Activated T-cell treated with anti-CD3 and anti-CD28 coated beads, Interleukin-2, amount 50 U/mL, for 4 hours (primary cell): ENCODE measurements at places on chromosomes 13 and 19. TPM values are rescaled to one million over a fixed set of nuclear protein-coding genes. Genes with fewer than 3 reads are reported as not detected.

GRCh38 chr13:45278096-45278645, 62.8 kb downstream of the TPT1 start:
- no peak for DNase-seq

DNA sequence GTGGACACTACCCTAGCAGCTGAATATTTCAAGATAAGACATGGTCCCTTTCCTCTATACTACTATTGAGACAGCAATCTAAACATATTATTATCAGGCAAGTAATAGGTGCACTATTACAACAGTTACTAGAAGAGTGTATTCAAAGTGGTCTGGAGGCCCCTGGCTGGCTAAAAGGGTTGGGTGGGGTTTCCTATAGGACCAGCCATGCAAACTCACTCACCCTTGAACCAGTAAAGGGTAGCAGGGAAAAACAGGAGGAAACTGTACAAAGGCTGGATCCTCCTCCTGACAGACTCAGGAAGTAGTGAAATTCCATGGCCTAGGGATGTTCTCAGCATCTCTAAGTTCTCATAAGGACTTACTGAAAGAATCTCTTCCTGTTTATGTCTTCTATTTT, 7.7 kb downstream of the SMAD9 start:
- no peak for DNase-seq

DNA sequence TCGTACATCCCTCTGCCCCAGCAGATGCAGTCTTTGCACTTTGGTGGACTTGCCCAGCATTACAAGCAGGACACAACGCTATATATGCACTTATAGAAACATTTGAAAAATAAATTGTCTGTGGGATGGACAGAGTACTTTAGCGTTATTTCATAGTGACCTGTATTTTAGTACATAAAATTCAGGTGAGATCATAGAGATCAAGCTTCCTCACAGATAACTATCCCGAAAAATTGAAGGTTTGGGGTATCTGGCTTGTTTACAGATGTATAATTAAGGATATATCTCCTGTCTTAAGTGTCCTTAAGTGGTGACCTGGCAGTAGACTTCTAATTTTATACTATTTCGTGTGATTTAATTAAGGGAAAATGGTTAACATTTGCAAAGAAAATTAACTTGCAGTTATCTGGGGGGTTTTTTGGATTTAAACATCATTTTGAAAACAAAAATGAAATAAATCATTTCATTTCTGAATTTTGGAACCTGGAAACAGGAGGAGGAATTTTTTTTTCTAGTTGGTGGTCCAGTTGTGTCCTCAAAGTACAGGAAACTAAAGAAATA, 977 bp upstream of the MAB21L1 start:
- no peak for DNase-seq

GRCh38 chr13:80173224-80173623, 167.7 kb downstream of the SPRY2 start:
- no peak for DNase-seq

DNA sequence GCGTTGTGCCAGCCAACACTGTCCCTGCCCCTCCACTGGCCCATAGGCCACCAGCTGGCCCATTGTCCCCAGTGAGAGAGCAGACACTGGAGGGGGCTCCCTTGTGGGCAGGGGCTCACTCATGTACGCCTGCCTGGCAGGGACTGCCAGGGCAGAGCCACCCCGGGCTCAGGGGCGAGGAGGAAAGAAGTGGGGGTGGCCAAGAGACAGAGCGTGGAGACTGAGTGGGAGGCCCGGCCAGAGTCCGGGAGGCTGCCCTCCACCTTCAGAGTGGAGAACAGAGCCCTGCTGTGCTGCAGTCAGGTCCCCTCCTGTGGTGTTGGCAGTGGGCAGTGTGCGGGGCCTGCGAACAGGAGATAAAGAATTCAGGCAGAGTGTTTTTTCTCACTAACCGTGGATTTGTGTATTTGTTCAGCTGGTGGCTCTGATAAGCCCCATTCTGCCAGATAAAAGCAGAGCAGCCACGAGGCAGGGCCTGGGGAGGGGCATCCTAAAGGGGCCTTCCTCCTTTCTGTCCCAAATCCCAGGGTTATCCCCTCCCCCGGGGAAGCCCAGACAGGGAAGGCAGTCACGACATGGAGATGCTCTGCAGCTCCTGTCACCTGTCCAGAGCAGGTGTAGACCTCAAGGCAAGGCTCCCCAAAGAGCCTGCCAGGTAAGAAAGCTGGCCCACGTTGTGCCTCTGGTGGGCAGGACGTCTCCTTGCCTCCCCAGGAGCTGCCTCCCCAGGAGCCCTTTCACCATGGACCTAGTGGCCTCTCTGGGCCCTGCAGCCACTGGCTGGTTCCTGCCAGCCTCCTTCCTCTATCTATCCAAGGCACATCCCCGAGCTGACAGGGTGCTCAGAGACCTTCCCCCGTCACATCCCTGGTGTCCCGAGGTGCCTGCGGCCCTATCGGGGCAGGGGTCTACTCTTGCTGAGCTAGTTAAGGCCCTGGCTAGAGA, 33.0 kb downstream of the LYL1 start:
- no peak for DNase-seq

DNA sequence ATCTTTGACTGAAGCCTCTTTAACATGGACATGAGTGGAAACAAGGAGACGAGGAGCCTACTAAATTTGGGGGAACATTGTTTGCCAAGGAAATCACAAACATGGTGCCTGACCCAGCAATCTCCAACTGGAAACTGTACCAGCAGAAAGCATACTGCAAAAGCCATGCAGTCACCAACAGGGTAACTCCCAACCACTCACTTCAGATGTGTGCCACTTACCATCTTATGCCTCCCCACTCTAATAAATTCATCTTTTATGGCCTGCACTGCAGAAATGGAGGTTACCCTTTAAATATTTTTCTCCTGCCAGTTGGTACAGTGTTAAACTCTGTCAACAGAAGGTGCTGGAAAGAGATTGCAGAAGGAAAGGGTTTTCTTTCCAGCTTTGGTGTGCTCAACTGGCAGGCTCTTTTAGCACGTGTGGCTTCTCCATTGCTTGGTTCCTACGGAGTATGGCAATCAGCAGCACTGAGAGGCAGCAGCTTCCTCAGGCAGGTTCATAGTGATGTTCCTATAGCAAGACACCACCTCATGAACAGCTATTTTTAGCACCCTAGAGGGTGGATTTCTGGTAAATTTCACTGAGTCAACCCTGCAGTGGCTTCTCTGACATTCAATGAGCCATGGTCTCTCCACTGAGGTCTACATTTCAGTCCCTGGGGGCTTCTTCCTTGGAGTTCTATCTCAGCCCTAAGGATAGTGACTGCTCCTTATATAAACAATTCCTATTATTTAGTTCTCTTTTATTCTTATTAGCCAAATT, 21.4 kb downstream of the MIR17HG start:
- DNase-seq, result no peak

Gene ACTMAP
- 7.4 TPM for total RNA-seq

GRCh38 chr19:11405846-11406643, 13.1 kb downstream of the RGL3 start:
- peak; percentile 48 for DNase-seq

DNA sequence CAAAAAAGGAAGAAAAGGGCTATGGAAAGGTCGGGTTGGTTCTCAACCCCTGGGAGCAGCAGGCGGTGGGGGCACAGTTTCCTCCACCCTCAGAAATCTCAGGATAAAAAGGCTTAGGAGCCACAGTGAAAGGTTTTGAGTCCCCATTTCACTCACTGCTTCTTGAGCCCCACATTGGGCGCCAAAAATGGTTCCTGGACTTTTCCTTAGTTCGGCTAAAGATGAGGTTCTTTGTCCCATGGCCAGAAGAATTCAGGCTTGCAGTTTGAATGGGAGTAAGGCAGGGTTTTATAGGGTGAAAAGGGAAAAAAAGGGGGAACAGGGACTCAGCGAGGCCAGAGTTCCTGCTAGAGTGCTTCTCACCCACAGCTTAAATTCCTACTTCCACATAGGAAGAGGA, 179.5 kb downstream of the GGACT start:
- DNase-seq, result no peak

DNA sequence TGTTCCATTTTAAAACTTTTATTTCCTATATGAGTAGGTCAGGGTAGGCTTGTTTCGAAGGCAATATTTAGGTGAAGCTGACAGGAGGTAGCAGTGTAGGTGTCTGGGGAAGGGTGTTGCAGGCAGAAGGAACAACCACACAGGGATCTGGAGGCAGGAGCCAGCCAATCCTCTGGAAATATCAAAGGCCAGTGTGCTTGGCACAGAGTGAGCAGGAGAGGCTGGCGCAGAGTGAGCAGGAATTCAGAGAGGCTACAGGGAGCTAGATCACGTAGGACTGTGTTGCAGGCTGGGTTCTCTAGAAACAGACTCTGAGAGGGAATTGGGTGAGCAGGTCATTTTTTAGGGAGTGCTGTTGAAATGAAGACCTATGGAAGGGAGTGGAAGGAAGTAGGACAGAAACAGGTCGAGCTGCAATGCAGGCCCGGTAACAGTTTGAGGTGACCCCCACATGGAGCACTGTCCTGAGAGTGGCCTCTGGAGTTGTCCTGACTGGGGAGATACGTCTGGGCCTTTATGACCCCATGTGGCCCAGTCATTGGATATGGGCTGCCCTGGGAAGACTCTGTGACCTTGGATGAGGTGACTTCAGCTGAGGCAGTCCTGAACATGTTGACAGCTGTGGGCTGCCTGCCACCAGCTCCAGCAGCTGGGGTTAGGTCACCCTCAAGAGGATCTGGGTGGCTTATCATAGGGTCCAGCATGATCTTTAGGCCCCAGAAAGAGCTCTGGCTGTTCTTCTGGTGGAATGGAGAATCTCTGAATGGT, 51.7 kb downstream of the ERCC5 start:
- no peak for DNase-seq

DNA sequence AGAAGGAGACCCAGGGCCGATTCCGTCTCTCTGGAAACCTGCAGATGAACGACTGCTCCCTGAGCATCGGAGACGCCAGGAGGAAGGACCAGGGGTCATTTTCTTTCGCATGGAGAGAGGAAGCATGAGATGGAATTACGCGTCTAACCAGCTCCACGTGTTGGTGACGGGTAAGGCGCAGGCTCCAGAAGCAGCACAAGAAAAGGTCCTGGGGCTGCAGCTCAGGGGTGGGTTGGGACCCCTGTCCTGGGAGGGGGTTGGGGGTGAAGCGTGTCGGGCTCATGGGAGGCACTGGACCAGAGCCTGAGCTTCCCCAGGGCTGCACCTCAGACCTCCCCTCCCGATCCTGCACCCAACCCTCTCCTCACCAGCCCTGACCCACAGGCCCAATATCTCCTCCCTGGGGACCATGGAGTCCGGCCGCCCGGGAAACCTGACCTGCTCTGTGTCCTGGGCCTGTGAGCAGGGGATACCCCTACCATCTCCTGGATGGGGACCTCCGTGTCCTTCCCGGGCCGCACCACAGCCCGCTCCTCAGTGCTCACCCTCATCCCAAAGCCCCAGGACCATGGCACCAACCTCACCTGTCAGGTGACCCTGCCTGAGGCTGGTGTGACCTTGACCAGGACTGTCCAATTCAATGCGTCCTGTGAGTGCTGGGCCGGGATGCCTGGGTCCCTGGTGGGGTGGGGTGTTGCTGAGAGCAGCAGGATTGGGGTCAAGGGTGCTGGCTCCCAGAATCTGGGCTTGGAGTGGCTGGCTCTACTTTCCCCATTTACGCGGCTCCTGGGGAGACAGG, 39.6 kb upstream of the CD33 start:
- DNase-seq, result no peak

GRCh38 chr13:19725320-19725719, 57.4 kb downstream of the PSPC1 start:
- DNase-seq, result no peak

GRCh38 chr13:47798194-47798593, 202.9 kb downstream of the SUCLA2 start:
- DNase-seq, result no peak

Gene UCHL3
- total RNA-seq, result 51.9 TPM

GRCh38 chr19:35392742-35393715, 22.2 kb downstream of the GPR42 start:
- DNase-seq, result no peak

- no peak for DNase-seq
Observed at GRCh38 chr19:29598496-29598895, 7.6 kb upstream of the POP4 start.

Gene DAND5
- total RNA-seq, result not detected

- no peak for DNase-seq
Observed at GRCh38 chr13:72555601-72556000, 171.8 kb downstream of the MZT1 start.

DNA sequence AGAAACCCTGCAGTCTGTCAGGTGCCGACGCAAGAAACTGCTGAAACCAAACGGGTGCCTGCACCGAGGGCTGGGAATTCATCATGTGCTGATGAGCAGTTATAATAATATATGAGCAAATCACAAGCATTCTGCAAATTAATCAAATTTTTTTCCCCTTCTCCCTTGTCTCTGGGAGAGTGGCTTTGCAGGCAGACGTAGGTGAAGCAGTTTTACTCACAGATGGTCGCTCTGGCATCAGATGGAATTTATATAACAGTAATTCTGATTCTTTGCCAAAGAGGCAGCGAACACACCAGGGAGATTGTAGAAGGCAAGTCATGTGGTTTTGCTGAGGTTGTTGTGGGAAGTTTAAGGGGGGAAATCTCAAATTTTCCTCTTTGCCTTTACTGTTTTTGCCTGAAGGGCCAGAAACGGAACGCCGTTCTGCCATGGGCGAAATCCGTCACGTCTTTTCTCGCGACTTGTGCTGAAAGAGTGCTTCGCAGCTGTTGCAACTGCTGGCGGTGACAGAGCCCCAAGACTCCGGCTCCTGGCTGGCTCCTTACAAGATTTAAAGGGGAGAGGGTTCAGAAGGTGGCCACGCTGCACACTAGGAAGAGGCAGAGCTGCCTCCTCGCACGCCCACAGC, 320.1 kb downstream of the ZNF536 start:
- no peak for DNase-seq

GRCh38 chr13:94557684-94558235, 38.2 kb downstream of the TGDS start:
- DNase-seq, result no peak

Gene GNG8
- total RNA-seq, result 2.4 TPM

Gene CYP2A13
- total RNA-seq, result not detected

Gene ZNF285
- total RNA-seq, result 0.35 TPM
